SK-N-DZ (cell line): ENCODE measurements at places on chromosomes 5 and 9.

DNA sequence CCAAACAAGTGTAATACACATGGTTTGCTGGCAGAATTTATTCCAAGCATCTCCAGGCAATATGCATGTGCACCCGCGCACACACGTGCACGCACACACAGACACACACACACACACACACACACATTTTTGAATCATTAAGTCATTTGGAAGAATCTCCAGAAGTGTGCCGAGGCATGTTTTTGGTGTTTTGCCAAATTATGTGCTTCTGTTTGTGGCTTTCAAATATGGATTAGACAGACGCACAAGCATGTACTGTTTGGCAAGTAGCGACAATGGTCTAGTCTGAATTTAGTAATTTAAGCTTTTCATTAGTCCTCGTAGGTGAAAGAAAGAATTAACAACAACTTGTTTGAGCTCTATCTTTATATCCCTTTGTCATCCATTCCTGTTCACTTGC is 36.7 kb downstream of the NFIB start:
- DNase-seq = no peak

GRCh38 chr9:88980740-88981203 is 10.5 kb upstream of the S1PR3 start:
- no peak for DNase-seq

DNA sequence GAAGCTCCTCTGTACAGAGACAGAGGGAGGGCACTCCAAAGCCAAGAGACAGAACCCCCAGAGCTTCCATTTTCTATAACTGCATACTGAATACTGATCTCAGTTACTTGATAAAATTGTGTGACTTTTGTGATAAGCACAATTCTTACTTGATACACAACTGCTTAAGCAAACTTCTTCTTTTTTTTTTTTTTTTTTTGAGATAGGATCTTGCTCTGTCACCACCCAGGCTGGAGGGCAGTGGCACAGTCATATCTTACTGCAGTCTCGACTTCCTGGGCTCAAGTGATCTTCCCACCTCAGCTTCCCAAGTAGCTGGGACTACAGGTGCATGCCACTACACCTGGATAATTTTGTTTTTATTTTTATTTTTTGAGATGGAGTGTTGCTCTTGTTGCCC is 252.1 kb upstream of the ZNF608 start:
- DNase-seq = no peak

GRCh38 chr5:32135086-32135485 is 39.0 kb downstream of the GOLPH3 start:
- DNase-seq = no peak

- DNase-seq = no peak
Measured at GRCh38 chr5:149323210-149323609, 22.1 kb upstream of the GRPEL2 start.

DNA sequence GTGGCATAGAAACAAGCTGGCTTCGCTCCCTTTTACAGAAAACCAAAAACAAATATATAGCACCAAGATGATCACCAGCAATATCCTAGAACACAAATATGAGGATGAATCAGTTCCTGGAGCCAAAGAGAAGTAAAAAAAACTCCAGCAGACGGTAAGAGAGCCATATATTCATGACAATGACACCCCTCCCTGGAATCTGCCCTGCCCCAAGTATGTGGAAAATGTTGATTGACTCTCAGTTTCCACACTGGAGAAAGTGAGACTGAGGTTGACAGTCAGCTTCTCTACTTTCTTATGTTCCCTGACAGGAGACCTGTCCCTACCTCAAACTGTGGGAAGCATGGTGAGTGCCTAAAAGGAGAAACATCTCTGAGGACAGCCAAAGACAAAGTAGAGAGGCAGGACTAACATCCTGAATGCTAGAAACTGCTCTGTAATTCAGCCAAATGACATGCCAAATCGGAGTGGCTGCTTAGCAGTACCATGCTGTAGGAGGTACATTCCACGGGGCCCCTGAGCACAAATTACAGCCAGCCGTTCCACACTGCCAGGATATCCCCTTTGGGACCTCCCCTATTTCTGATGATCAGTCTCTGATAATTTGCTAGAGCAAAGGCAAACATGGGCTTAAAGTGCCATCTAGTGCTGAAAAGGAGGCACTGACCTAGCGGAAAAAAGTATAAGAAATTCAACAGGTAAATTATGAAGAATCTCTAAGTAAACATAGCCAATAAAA is 424.0 kb upstream of the RGMB start:
- DNase-seq = peak; percentile 18

- peak; percentile 11 for DNase-seq
Measured at GRCh38 chr9:85521371-85522197, 220.2 kb downstream of the AGTPBP1 start.
